Airway epithelial cell (primary cell): ENCODE measurements at places on chromosomes 2 and 18. TPM values are rescaled to one million over a fixed set of nuclear protein-coding genes. Genes with fewer than 3 reads are reported as not detected.

RAX gene
- total RNA-seq: not detected in 2 replicates

IL1R1 gene
- total RNA-seq: 2.3 and 5.1 TPM in 2 replicates

TMEFF2 gene
- total RNA-seq: 0.19 and 0.35 TPM in 2 replicates

ATP6V1C2 gene
- 0.09 and 0.42 TPM in 2 replicates for total RNA-seq

CENPA gene
- total RNA-seq: 6.2 and 12.6 TPM in 2 replicates

RAPGEF4 gene
- total RNA-seq: 1.4 and 1.7 TPM in 2 replicates

TNFRSF11A gene
- 3.5 and 4.0 TPM in 2 replicates for total RNA-seq

PUM2 gene
- 22.0 and 23.6 TPM in 2 replicates for total RNA-seq

OTOF gene
- total RNA-seq: not detected in 2 replicates

DLGAP1 gene
- total RNA-seq: 0.07 and 0.33 TPM in 2 replicates

UPP2 gene
- total RNA-seq: not detected in 2 replicates

APLF gene
- total RNA-seq: 1.6 and 2.3 TPM in 2 replicates

GAREM1 gene
- 6.8 and 9.0 TPM in 2 replicates for total RNA-seq

LAMA3 gene
- 362 and 462 TPM in 2 replicates for total RNA-seq

C2orf81 gene
- total RNA-seq: 0.92 and 1.1 TPM in 2 replicates

KIAA2012 gene
- not detected in 2 replicates for total RNA-seq

ACTR1B gene
- total RNA-seq: 25.7 and 35.3 TPM in 2 replicates

SLC35F6 gene
- 22.5 and 43.9 TPM in 2 replicates for total RNA-seq

DYNAP gene
- 0.14 TPM in 1 of 2 replicates, not detected in the other for total RNA-seq

MARCO gene
- not detected in 2 replicates for total RNA-seq
